Endothelial cell of umbilical vein (primary cell): ENCODE measurements at places on chromosomes 4 and X. TPM values are rescaled to one million over a fixed set of nuclear protein-coding genes. Genes with fewer than 3 reads are reported as not detected.

DNA sequence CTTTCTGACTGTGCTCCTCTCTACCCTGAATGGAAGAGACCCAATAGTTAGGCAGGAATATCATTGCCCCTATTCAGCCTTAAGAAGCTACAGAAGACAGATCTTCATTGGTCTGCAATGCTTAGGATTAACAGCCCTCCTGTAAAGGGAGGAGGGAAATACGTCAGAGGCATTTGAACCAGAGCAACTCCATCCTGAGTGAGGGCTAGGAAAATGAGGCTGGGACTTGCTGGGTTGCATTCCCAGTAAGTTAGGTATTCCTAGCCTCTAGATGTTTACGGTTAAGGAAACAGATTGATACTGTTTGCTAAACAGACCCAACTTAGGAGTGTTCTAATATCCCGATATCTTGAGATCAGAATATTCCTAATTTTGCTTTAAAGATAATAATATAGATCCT is 63.5 kb downstream of the PCDH18 start:
- no peak for DNase-seq

Gene ESX1
- 0.05 TPM in 1 of 2 replicates, not detected in the other for polyA plus RNA-seq

DNA sequence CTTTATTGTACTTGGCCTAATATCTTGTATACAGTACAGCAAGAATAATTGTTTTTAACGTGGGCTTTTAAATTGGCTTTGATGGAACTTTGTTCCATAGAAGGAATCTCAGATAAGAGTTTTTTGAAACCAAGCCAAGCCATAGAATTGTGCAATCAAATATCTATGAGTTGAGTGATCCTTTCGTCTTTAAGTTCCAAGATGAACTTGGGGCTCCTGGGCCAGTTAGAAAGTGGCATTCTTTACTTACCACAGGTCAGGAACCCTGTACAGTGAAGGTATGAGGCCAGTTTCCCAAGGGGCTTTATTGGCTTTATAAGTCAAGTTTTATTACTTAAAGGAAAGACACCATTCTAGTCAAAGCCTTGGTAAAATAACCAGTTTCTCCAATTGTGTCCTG is 2104.2 kb downstream of the PCDH7 start:
- DNase-seq: no peak

- DNase-seq: peak; percentile 41
Observed at GRCh38 chr4:88702782-88703181, 5.2 kb upstream of the NAP1L5 start.

GRCh38 chrX:34634349-34634748 is 22.7 kb downstream of the TMEM47 start:
- no peak for DNase-seq

Gene GRPR
- 0.11 and 0.16 TPM in 2 replicates for polyA plus RNA-seq

GRCh38 chr4:82652062-82652461 is 90.3 kb upstream of the TMEM150C start:
- DNase-seq: peak; percentile 55

Gene MAGEA11
- polyA plus RNA-seq: not detected in 2 replicates

Gene FGD1
- polyA plus RNA-seq: 6.3 and 6.7 TPM in 2 replicates

DNA sequence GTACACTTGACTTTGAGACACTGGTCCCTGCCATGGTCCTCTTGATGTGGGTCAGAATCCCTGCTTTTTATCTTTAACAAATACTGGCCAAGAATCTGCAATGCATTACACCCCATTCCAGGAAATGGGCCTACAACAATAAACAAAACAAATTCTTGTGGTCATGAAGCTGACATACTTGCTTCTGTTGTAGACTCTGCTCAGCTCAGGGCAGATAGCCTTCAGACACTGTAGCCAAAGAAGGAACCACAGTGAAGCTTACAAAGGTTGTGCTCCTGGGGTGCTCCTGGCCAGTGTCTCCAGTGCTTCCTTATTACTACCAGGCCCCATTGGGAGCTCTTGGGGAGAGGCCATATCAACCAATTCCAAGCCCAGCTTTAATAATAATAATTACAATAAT is 21.8 kb downstream of the KIAA1210 start:
- no peak for DNase-seq

- peak; percentile 70 for DNase-seq
Observed at GRCh38 chrX:19887911-19888879, 795 bp upstream of the SH3KBP1 start.

DNA sequence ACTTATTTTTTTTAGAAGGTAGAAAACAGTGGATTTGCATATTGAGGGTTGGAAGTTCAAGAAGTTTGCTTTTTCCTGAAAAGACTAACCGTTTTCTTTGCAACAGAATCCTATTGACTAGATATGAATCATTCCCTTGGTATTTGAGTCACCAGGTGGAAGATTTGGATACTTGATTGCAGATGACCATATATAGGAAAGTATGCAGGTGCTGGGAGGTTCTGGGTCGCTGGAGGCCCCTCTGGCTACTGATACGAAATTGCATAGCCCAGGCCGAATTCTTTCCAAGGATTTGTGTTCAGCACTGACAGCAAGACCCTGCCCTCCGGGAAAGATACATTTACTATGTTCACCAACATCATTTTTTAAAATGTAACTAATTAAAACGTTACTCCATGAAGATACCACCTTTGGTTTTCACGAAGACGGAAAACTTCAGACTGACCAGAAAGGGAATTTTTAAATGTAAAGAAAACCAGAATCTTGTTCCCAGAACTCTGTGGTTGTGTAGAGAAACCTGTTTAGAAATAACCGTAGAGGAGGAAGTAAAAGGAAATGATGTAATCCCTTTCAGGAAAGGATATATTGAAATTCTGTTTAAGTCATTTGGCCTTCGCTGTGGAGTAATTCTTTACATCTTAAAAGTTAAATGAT is 946 bp downstream of the ANXA3 start:
- DNase-seq: peak; percentile 76

Gene PNMA6F
- polyA plus RNA-seq: not detected in 2 replicates

Gene SLC7A11
- polyA plus RNA-seq: 22.8 and 28.4 TPM in 2 replicates

- DNase-seq: no peak
Observed at GRCh38 chr4:11585506-11585905, 156.8 kb upstream of the HS3ST1 start.

Gene ARMCX4
- 3.8 and 4.7 TPM in 2 replicates for polyA plus RNA-seq

DNA sequence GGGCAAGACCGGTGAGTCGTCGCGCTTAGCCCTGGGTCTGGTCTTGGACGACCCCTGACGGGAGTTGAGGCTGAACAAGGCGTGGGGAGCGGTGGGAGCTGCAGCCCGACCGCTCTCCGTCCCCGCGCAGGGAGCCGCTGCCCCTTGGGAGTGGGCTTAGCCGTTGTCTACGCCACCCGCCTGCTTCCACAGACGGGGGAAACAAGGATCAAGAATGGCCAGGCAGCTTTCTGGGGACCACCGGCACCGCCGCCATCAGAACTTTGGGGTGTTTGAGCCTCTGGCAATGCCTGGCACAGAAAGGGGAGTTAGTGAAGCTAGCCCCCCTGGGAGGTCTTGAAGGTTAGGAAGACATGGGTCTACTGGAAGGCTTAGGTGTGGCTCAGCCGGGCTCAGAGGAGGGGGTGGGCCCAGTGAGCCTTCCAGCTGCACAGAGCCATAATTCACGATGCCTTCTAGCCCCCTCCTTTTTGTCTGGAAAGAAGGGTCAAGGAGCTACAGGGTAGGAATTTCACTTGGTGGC is 583 bp downstream of the RASL11B start:
- DNase-seq: peak; percentile 29

Gene IL13RA2
- polyA plus RNA-seq: not detected in 2 replicates

GRCh38 chrX:18931972-18932371 is 51.9 kb downstream of the PHKA2 start:
- peak; percentile 16 for DNase-seq

- DNase-seq: no peak
Observed at GRCh38 chr4:41377196-41377595, 120.5 kb downstream of the UCHL1 start.

GRCh38 chrX:16705370-16705769 is 7.1 kb downstream of the CTPS2 start:
- DNase-seq: no peak

DNA sequence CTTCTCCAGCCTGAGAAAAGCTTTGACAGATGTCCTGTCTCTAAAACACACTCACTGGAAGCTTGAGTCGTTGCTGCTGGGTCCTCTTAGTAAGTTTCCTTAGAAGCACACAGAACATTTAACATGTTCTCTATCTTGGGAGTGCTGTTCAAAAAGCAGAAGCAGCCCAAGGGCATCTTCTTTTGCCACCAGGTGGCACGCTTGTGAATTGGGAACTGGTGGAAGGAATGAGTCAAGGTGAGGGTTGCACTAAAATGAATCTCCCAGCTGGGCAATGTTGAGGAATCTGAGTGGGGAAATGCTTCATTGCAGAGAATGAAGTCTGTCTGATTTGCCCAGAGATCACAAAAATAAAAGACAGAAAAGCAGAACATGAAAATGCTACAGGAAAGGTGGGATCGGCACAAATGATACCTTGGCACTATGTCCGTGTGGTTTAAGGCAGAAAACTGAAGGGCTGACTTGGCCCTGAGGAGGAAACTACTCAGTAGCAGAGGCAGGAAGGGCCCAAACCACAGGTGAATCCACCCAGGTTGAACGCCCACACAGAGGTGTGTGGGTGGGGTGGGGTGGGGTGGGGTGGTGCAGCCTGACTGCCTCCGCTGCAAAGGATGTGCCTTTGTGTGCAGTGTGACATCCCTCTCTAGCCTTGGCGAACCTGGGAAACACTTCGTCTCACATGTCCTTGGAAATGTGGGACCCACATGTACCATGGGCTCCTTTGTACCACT is 26.0 kb downstream of the KIT start:
- DNase-seq: peak; percentile 39

DNA sequence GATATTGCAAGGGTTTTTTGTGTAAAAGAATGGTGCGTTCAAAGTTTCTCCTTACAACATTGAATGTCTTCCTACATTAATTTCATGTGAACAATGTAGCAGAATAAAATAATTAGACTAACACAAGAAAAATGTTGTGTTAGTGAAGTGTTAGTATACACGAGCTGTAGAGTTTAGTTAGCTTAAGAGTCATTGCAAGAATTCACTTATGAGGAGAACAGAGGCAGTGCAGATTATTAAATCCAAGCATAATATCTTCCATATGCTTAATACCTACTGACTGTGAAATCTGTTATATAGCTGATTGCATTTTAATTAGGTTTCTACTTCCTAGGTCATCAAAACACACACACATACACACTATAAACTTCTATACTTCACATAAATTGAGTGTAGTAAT is 959.0 kb downstream of the FAT4 start:
- no peak for DNase-seq

Gene PAGE2B
- not detected in 2 replicates for polyA plus RNA-seq

- no peak for DNase-seq
Observed at GRCh38 chrX:101950581-101950980, 18.8 kb upstream of the ZMAT1 start.

Gene SPATA18
- 2.7 TPM in 2 replicates for polyA plus RNA-seq

DNA sequence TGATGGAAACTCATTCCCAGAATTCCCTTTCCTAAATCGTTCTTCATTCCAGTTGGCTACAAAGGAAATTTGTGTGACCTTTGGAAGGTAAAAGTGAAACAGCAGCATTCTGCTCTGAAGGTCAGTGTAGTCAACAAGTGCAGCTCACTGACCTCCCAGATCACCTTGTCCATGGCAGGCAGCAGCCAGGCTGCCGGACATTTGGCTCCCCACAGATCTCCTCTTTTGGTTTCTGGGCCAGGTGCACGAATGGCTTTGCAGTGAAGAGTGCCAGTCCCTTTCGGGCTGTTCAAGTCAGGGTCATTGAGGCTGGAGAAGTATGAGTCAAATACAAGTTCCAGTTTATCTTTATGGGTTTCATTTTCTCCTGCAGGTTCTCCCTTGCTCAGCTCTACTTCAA is 14.3 kb downstream of the GPRIN3 start:
- DNase-seq: no peak

Gene NEXMIF
- polyA plus RNA-seq: not detected in 2 replicates

DNA sequence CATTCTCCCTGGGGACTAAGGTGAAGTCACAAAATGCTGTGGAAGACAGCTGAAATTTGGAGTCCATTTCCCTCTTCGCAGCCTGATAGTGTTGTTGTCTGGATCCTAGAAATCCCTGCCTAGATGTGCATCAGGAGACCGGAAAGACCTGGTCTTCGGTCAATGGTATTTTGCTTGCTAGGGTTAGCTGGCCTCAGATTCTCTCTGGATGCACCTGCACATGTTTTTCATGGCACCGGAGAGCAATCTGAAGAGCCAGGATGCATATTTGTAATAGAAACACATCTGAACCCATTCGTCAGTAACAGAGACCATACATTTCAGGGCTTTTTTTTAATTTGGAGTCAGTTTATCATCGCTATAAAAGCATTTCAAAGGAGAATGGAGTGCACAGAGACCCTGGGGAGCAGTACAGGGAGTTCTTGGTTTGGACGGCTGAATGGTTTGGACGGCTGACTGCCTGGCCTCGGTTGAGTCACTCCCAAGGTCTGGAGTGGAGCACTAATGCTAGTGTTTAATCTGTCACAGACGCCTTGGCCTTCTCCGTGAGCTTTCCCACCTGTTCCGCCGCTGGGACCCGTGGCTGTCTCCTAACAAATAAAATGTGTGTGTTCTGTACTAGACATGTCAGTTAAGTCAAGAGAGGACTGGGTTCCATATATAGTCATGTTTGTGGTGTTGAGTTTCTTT is 7.5 kb upstream of the PDLIM3 start:
- DNase-seq: no peak

Gene GYG2
- polyA plus RNA-seq: 0.05 and 0.12 TPM in 2 replicates

Gene MAGEA2B
- polyA plus RNA-seq: not detected in 2 replicates

Gene FAM3A
- polyA plus RNA-seq: 32.0 and 37.3 TPM in 2 replicates

- no peak for DNase-seq
Observed at GRCh38 chr4:3249711-3250437, 915 bp downstream of the MSANTD1 start.

GRCh38 chrX:103214870-103215424 is at the start of gene BEX4:
Gene BEX4 (plus strand): TSS chrX:103215108. CDS start chrX:103216154, 1,046 bp downstream.
- peak; percentile 64 for DNase-seq

GRCh38 chr4:16043642-16044498 is 40.0 kb downstream of the PROM1 start:
- no peak for DNase-seq

GRCh38 chr4:119627267-119628255 is 1.0 kb downstream of the PDE5A start:
- DNase-seq: peak; percentile 41

DNA sequence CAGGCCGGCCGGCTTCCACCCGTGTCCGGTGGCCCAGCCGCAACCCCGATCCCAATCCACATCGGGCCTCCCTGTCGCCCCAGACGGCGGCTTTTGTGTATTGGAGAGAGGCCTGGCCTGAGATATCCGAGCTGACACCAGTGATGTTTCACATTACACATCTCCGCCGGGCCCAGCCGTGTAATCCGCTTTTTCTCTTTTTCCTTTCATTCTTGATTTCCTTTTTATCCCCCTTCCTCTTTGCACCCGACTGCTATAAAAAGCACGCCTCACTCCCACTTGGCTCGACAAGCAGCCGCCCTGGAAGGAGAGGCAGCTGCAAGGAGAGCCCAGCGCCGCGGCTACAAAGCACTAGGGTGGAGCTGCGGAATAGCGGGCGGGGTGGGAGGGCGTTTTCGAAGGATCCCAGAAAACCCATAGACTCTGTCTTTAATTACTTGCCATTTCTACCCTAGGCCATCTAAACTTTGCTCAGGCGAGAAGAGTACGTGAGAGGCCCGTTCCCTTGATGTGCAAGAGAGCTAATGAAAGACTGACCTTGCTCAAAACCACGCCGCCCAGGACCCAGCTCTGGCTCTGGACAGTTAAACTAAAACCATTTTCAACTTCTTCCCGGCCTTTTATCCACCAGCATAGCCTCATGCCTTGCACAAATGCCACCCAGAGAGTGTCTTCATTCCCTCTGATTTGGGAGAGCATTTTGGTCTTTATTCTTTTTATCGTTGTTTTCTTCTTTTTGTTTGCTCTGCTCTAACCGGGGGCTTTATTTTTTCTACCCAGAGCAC is 3.2 kb downstream of the PITX2 start:
- no peak for DNase-seq

Gene CFP
- polyA plus RNA-seq: 0.62 and 0.69 TPM in 2 replicates

Gene HTATSF1
- 0.41 and 1.0 TPM in 2 replicates for polyA plus RNA-seq

Gene USP51
- polyA plus RNA-seq: 0.86 and 0.94 TPM in 2 replicates

Gene FGF16
- polyA plus RNA-seq: 3.1 and 3.8 TPM in 2 replicates

GRCh38 chr4:86972997-86973396 is 38.2 kb downstream of the AFF1 start:
- DNase-seq: no peak

Gene TRO
- 34.7 TPM in 2 replicates for polyA plus RNA-seq
